ENCODE measurements at places on chromosomes 3 and 15.

- DNase-seq: no peak
Measured at GRCh38 chr15:39744334-39745103, 38.1 kb downstream of the FSIP1 start.

GRCh38 chr3:190614226-190615059 lies 100.6 kb downstream of the IL1RAP start:
- DNase-seq: no peak

- DNase-seq: no peak
Measured at GRCh38 chr3:66483409-66483906, 17.4 kb downstream of the LRIG1 start.

GRCh38 chr3:183766745-183767606 lies 58.4 kb downstream of the MAP6D1 start:
- peak; percentile 71 for DNase-seq

- no peak for DNase-seq
Measured at GRCh38 chr15:60972866-60973265, 256.2 kb downstream of the RORA start.

DNA sequence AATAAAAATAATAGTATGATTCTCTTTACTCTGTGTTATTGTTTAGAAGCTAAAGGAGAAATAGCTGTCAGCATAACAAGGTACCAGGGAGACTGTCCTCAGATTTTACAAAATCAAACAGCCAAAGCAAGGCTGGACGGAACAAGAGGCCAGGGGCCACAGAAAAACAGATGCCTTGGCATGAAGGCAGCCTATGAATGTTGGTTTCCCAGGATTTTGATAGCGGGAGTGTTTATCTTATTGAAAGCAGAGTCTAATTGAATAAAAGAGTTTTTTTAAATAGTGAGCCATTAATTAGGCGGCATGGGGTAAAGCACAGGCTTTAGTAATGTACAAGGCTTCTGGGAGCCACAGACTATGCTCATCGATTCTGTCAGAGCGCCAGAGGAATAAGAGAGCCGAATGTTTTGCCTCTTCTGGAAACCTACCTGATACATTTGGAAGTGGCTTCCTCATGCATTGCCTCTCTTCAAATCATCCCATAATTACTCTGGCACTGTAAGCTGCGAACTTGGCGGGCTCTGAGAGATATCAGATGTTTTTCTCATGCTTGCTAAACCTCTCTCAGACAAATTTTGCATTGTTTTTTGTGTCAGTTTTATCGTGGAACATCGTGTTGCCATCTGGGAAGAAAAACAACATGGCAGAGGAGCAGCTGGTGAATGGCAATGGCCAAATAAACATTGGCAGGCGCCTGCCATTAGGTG lies 30.4 kb upstream of the TMCO5A start:
- no peak for DNase-seq

GRCh38 chr3:72517921-72518424 lies 330.3 kb downstream of the SHQ1 start:
- DNase-seq: no peak

GRCh38 chr3:18649666-18650363 lies 224.7 kb upstream of the SATB1 start:
- DNase-seq: no peak

- no peak for DNase-seq
Measured at GRCh38 chr3:72907731-72908620, 20.1 kb downstream of the GXYLT2 start.

DNA sequence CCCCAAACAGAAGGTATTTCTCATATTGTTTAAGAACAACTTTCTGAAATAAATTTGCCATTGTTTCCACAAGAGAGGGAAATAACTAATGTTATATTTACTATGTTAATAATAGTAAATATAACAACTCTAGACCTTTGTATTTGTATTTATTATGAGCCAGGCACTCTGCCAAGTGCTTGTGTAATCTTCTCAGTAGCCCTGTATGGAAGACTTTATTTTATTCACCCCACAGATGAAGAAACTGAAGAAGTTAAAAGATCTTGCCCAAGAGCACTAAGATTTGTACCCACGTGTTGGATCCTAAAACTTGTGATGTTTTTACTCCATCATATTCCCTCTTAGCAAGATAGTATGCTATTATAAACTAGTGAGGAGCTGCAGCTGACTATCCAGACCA lies 12.0 kb upstream of the GNB4 start:
- no peak for DNase-seq

DNA sequence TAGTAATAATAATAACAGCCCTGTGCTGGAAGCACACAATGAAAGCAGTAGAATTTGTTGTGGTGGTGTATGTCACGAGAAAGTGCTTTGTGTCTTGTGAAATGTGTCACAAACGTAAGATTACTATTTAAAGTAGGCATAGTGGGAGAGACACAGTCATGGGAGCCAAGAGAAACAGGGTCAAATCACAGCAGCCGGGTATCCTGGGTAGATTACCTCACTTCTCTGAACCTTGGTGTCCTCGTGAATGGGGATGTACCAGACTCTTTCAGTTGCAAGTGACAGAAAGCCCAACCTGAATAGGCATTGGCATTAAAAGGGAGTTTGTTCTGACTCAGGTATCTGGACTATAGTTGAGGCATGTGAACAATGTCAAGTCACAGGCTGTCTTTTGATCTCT lies 29.1 kb upstream of the SRGAP3 start:
- no peak for DNase-seq

GRCh38 chr3:125585595-125586223 lies 9.6 kb downstream of the OSBPL11 start:
- peak; percentile 55 for DNase-seq

- DNase-seq: no peak
Measured at GRCh38 chr15:100308608-100309007, 33.2 kb downstream of the ADAMTS17 start.

DNA sequence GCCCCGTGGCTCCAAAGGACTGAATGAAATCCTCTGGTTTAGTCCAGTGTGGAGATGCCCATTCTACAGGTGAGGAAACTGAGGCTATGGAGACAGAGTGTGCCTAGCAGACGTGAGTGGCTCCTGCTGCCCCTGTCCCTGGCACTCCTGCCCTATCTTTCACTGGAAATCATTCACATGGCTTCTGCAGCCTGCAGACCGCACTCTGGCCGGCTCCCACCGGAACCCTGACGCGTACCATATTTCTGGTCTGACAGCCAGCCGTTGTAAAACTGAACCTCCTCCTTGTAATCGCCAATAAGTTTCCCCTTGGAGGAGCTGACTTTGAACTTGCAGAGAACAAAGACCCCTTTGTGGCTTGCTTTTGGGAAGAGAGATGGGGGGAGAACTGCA lies 136.5 kb downstream of the CHSY1 start:
- no peak for DNase-seq

- DNase-seq: no peak
Measured at GRCh38 chr3:8519156-8519555, 17.5 kb downstream of the LMCD1 start.

DNA sequence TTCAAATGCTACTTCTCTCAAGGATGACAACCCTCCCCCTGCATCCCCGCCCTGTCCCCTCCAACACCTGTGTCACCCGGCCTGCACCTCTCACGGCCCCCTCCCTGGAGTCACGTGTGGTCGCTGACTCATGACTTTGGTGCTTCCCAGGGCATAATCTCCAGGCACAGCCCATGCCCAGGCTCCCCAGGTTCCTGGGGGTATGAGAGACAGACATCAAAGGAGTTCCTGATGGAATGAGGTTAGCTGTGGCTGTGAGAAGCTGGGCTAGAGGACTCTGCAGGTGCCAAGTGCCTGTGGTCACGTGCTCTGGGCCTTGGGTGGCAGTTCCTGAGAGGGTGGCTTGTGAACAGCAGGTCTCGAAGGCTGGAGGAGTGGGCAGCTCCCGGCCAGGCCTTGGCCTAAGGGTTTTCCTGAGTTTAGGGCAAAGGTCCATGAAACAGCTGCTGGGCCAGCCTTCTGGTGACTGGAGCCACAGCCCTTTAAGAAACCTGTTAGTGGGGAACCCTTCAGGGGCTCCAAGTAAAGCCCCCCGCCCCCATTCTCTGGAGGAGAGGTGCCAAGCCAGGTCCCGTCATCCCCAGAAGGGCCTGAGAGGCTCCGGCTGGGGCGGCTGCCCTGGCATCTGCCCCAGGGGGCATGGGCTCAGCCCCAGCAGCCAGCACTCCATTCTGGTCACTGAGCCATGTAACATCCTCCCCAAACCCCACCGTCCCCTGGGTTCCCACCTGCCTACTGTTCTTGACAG lies 230.0 kb downstream of the XXYLT1 start:
- no peak for DNase-seq

- peak; percentile 48 for DNase-seq
Measured at GRCh38 chr3:170410428-170411029, 8.1 kb upstream of the CLDN11 start.

GRCh38 chr3:52185837-52186236 lies 12.1 kb upstream of the ALAS1 start:
- peak; percentile 58 for DNase-seq

DNA sequence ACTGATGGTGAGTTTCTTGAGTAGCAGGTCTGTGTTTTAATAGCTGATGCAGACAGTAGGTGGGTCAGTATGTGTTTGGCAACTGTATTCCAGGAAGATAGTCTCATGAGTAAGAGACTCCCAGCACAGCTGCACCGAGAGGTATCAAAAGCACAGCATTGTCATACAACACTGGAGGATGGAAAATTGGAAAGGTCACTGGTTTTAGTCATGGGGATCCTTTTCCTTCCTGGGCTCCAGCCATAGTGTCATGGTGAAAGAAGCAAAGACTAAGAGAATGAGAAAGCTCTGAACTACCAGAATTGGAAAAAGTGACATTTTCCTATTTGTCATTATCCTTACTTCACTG lies 61.5 kb downstream of the P3H2 start:
- no peak for DNase-seq

GRCh38 chr3:191139736-191140135 lies 59.3 kb upstream of the OSTN start:
- DNase-seq: no peak

DNA sequence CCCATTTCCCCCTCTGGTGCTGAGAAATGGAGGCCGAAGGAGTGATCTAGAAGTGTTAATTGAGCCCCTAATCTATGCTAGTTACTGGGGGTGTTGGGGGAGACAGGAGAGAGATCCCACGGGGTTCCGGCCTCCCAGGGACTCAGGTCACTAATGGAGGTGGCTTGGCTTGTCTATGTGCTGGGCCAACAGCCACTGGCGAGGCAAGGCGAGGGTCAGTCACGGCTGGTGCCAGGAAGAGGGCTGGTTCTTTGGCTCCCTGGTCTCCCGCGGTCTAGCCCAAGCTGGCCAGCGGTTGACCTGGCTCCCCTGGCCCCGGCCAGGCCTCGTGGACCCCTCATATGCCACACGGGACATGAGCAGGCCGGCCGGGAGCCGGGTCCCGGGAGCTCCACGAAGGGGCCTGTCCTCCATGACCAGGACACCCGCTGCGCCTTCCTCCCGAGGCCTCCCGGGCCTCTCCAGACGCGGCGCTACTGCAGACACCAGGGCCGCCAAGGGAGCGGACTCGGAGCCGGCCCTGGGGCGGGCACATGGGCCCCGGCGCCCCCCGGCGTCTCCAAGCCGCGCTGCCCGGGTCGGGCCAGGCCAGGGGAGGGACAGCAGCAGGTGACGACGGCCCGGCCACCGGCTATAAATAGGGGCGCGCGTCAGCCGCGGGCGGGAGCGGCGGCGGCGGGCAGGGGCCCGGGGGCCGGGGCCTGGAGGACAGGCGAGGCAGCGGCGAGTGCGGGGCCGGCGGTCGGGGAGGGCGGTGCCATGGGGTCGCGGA lies at the start of gene ALPK3:
ALPK3 (plus strand) TSS at position 663 of the 772 bp plus-strand sequence; CDS start at position 760, 97 bp downstream.
- DNase-seq: no peak

DNA sequence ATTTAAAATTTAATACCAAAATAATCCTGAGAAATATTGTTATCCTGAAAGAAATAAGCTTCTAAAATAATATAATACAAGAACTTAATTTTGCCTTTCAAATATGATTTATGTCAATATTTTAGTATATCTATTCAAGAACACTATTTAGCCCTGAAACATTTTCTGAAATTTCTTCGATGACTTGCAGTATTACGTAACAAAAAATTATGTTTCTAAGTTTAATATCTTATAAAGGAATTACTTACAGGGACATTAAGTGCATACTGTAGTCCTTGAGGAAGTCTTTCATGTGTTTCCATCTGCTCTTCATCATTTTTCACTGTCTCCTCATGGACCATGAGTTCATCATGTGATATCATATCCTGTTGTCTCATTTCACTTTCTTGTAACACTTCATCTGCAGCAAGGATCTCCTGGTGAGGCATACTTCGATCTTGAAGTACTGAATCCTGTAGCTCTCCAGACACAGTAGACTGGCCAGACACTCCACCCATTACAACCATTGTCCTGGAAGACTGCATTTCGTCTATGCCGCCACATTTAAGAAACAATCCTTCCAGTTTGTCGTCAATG lies 62.0 kb downstream of the ZNF148 start:
- no peak for DNase-seq

DNA sequence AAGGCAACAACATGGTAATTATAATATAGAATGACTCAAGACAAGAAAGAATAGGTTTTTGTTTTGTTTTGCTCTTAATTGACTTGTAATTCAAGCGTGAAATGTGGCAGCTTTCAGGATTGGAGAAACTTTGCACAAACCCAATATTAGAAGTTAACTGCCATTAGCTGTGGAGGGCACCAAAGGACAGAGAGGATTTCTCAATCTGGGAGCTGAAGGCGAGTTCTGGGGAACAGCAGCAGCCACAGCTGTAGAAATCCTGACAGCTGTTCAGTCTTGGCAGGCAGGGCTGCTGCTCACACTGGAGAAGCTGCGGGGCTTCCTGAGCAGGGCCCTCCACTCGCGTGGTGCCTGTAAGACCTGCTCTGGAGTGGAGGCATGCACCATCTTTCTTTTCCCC lies 182.2 kb upstream of the IL12A start:
- DNase-seq: no peak

- no peak for DNase-seq
Measured at GRCh38 chr3:13827256-13827655, 52.6 kb downstream of the WNT7A start.

- no peak for DNase-seq
Measured at GRCh38 chr15:63905131-63905530, 71.4 kb upstream of the HERC1 start.

GRCh38 chr15:48031973-48032372 lies 88.8 kb upstream of the SLC24A5 start:
- DNase-seq: no peak

- no peak for DNase-seq
Measured at GRCh38 chr3:14057701-14058100, 67.0 kb downstream of the CHCHD4 start.

DNA sequence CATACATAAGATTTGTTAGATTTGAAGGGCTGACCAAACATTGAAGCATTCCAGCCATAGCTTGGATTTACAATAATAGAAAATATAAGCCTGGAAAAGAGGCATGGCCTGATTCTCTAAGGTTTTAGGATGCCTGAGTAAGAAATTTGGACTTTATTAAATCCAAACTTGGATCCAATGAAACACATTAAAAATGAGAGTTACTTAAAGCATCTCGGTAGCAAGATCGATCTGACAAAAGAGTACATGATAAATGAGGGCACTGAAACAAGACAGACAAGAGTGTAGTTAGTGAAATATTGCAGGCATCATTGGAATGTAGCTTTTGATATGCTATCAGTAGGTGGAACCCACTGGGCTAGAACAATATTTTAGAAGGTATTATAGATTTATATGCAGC lies 855.7 kb upstream of the DPPA4 start:
- no peak for DNase-seq

DNA sequence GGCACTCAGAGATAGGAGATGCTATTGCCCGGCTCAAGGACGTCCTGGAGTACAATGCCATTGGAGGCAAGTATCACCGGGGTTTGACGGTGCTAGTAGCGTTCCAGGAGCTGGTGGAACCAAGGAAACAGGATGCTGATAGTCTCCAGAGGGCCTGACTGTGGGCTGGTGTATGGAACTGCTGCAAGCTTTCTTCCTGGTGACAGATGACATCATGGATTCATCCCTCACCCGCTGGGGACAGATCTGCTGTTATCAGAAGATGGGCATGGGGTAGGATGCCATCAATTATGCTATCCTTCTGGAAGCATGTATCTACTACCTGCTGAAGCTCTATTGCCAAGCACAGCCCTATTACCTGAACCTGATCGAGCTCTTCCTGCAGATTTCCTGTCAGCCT lies 26.4 kb downstream of the BCL2A1 start:
- no peak for DNase-seq
